Keratinocyte (primary cell): ENCODE measurements at places on chromosomes 12 and 14.

DNA sequence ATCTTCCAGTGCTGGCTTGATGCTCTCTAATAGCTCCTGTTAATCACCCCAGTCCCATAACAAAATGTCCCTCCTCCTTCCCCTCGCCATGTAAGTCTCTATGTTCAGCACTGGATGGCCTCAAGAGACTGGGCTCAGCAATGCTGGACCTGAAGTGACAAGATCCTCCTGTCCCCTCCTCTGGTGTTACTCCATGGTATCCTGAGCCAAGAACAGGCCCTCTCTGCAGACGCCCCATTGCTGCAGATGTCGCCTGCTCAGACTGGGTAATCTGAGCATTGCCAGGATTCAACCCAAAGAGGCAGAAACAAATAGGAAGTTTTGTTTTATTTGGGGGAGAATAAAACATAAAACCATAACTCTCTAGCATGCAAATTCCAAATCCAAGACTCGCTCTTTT, 149.7 kb downstream of the NTF3 start:
- no peak for DNase-seq

DNA sequence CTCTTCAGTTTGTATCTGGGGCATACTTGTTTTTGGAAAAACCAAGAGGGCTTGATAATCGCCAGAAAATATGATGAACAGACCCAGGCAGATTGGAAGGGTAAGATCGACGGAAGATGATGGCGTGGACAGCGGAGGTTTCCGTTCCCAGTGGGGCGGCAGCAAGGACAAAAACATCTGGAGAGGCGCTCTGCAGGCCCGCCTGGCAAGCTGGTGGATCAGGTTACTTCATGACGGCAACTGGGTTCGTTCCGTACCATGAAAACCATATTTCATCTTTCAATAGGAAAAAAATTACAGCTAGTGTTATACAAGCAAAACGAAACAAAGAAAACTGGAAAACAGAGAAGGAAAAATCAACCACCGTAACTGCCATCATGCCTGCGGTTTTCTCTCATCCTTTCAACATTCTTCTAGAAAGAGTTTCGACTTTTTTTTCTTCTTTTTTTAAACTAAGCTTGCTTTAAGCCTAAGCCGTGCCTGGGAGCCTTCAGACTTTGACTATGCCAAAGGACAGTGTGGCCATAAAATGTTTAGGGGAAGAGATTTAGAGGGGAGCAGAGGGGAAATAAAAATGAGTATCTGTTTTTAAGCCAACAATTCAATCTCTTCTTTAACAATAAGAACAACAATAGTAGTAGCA, 210.5 kb downstream of the FOXN3 start:
- DNase-seq: no peak

GRCh38 chr12:29147731-29148595, 1.1 kb upstream of the FAR2 start:
- DNase-seq: no peak

DNA sequence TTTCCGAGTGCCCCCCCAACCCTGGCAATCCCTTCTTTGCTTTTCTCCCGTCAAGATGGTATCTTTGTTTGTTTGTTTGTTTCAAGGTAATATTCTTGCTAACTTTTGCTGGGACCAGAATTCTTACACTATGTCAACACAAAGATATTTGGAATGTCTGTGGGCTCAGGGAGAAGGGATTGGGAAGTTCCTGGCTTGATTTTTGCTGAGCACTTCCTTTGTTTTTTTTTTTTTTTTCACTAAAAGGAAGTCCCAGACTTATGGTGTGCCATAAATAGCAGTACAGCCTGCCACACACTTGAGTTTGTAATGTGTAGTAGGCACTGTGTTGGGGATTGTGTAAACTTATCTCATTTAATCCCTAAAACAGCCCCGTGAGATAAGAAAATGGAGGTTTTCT, 11.2 kb upstream of the RNU6-7 start:
- no peak for DNase-seq

DNA sequence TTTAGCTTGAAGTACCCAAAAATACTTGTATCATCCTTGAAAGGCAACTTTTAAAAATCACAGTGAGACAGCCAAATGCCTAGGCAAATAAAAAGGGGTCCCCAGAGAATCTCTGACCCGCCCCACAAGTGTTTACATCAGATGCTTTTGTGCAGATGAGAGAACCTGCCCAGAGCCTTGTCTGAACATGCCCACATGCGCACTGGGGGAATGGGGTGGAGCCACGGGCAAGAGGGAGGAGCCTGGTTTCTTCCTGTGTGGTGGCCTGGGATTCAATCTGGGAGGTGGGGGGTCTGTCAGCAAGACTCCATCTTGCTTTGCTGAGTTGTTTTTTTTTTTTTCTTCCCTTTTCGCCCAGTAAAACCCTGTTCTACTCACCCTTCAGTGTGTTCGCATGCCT, 381.7 kb upstream of the CCDC196 start:
- no peak for DNase-seq

GRCh38 chr12:6606331-6607131, 648 bp downstream of the CHD4 start:
- DNase-seq: no peak

DNA sequence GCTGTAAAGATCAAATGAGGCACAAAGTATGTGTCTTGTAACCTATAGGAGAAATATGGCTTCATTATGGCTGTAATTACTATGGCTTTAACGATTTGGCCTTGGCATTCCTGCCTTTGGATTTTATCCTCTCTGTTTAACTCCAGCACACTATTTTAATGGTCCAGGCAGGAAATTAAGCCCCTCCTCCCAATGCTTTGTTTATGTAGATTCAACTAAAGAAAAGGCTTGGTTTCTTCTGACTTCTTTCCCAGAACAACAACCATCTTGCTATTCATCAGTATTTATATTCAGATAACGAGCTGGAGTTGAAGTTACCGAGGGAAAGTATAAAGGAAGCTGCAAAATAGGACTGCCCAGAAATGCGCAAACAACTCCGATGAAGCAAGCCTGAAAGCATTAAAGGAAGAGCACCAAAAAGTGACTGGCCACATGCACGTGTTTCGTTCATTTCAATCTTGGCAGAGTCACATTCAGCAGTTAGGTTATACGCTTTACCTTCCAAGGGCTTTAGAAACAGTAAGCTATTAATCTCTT, 104.6 kb downstream of the NELL2 start:
- no peak for DNase-seq

GRCh38 chr12:67977668-67978067, 11.6 kb upstream of the IFNG-AS1 start:
- no peak for DNase-seq

- DNase-seq: no peak
These were observed 16.4 kb upstream of the RAB35 start for GRCh38 chr12:120132863-120133385.

DNA sequence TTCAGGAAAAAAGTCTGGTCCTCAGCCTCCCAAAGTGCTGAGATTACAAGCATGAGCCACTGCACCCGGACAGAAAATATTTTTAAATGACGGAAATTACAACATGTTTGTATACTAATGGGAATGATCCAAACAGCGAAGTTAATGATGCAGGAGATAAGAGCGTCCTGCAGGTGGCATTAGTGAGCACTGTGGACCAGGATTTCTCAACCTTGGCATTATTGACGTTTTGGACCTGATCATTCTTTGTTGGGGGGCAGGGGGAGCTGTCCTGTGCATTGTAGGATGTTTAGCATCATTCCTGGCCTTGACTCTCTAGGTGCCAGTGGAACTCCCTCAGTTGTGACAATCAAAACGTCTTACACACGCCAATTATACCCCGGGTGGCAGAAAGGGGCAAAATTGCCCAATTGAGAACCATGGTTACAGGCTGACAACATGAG, 34.1 kb downstream of the SCFD1 start:
- no peak for DNase-seq

GRCh38 chr14:60275932-60276331, 26.9 kb downstream of the PPM1A start:
- DNase-seq: no peak

DNA sequence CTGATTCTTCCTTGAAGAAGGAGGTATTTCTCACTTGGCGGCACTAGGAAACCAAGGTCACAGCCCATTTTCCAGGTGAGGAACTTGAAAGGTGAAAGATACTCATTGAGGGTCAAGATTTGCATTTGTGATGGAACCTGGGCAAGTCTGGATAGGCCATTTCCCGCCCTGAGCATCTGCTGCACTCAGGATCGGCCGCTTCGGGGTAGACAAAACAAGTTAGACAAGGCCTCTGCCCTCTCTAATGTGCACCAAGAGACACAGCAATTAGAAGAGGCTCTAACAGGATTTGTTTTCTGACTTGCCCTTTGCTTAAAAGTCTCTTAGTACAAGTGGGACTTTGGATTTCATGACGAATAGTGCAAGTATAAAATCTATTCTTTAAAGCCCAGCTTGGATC, 167.2 kb downstream of the KTN1 start:
- no peak for DNase-seq

DNA sequence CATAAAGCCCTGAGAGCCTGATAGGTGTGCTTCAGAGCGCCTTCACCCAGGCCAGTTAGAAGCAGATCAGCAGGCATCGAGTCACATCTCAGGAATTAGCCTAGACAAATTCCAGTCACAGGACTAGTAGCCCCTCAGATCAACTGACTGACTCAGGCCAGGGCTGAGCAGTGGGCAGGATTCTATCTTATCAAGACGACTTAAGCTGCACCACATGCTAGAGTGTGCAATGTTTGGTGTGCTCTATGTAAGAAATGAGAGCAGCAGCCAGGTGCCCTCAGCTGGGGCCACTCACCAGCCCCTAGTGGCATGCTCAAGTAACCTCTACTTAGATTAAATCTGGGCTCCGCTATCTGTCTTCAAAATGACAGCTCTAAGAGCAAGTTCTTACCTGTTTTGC, 19.7 kb upstream of the NGB start:
- no peak for DNase-seq

GRCh38 chr12:119169150-119169549, 9.6 kb upstream of the HSPB8 start:
- DNase-seq: no peak

- no peak for DNase-seq
These were observed 201.9 kb downstream of the PHETA1 start for GRCh38 chr12:111166779-111167540.

DNA sequence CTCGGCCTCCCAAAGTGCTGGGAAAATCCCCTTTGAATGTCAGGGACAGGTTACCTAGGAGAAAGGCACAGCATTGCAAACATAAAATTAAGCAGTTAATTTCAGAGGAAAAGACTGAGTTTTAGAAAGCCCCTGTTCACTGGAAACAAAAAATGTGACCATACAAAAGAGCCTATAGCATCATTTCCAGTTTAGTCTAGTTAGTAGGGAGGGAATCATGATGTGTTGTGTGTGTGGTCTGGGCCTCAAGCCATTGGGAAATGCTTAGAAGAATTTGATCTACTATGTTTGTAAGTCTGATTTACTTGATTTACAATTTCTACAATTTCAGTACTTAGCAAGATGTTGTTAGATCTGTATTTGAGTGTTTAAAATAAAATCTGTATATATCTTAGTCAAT, 47.1 kb upstream of the RERG start:
- no peak for DNase-seq

GRCh38 chr12:78898416-78898815, 33.8 kb downstream of the SYT1 start:
- no peak for DNase-seq

GRCh38 chr14:72742118-72742837, 151.6 kb downstream of the DPF3 start:
- DNase-seq: no peak

DNA sequence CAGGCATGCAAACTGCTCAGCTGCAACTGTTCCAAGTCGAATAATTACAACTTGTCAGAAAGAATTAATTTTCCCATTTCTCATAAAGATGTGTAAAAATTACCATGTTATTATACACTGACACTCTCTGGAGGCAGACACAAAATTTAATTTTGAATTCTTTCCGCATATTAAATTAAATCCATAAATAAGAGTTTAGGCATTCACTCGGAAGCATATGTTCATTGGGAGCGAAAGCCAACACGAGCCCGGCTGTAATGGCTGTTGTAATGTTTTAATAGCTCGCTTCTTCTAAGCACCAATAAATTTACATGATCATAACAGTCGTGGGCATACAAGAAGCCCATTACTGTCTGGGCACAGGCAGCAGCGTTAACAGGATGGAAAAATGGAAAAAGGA, 189.6 kb upstream of the SOX5 start:
- no peak for DNase-seq

DNA sequence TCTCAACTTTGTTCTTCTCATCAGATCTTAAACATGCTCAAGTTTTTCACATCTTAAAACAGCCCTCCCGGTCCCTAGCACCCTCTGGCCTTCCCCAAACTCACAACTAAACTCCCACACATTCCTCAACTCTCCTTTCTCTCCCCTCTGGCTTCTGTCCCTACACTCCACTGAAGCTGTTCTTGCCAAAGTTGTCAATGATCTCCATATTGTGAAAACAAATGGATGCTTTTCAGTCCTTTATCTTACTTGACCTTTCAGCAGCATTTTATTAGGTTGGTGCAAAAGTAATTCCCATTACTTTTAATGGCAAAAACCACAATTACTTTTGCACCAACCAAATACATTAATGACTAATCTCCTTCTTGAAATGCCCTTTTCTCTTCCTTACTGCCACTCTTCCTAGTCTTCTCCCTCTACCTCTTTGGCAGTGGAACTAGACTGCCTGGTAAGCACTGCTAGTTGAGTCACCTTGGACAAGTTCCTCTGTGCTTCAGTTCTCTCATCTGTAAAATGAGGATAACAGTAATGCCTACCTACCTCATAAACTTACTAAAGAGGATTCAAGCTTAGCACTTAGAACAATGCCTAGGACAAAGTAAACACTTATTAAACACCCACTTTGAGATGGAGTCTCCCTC, 16.0 kb downstream of the CERS5 start:
- DNase-seq: no peak

- DNase-seq: no peak
These were observed 18.9 kb downstream of the ARL6IP4 start for GRCh38 chr12:122999196-122999946.

DNA sequence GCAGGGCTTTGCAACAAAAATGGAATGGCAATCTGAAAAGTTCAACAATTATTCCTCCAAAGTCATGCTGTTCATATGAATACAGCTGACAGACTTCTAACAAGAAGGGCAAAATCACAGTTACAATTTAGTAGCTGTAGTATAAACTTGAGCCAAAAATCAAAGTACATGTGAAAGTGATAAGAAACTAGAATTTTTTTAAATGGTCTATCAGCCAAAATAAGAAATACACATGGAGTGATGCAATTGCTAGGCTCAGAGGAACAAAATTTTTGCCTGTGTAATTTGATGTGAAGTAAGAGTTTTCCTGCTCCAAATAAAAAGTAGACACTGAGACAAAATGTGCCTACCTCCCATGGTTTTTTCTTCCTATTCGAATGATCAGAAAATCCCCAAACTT, 167.7 kb upstream of the CDKN3 start:
- no peak for DNase-seq

GRCh38 chr14:55946231-55946630, 172.0 kb upstream of the PELI2 start:
- DNase-seq: no peak

DNA sequence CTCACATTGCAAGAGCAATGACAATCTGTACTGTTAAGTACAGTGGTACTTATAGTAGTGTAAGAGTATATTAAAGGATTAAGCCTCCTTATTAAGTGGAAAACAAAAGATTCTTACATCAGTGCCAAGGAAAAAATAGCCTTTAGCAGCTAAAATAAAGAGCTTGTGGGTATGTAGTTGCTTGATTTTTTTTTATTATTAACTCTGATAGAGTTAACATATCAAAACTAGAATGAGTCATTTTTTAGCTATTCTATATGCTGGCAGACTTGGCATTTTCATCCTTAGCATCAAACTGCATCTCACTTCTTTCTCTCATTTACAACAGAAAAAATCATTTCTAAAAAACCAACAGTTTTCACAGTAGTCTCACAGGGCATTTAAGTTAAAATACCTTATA, 86.5 kb downstream of the ATP2B1 start:
- DNase-seq: no peak
